ENCODE measurements at places on chromosomes 12 and 14.

- no peak for DNase-seq
These were observed 97.8 kb downstream of the EPS8 start for GRCh38 chr12:15691388-15691787.

DNA sequence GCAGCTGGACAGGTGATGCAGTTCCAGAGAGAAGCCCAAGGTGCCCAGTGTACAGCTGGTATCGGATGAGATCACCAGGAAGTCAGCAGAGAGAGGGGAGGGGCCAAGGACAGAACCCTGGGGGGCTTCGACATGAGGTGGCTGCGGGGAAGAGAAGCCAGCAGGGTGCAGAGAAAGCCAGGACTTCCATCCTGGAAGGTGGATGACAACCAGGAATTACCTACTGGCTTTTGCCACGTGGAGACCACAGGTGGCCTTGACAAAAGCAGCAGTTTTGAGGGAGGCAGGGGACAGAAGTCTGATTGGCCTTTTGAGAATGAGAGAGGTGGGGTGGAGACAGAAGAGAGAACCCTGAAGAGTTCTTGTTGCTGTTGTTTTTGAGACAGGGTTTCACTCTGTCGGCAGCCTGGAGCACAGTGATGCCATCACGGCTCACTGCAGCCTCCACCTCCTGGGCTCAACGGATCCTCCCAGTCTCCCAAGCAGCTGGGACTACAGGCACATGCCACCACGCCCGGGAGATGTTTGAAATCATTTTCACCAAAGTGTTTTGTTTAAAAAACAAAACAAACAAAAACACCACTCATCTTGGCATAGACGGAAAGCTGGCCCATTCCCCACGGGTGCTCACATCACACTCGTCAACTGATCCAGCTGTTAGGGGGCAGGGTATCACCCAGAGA lies 35.2 kb downstream of the CDC42BPB start:
- no peak for DNase-seq

DNA sequence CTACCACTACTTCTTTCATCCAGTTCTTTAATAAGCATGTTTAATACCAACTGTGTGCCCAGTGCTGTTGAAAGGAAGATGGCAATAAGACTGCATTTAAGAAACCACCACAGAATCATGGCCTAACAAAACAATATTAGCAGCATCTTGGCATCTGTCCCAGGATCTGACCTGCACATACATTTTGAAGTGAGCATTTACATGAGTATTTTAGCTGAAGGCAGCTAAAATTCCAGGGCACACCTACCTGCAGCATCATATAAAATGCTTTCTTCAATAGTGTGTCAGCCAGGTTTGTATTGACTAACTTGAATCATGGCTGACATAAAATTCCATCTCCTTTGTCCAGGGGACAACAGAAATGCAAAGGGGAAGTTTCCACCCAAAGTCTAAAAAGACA lies 65.0 kb upstream of the ARHGAP5 start:
- DNase-seq: no peak

DNA sequence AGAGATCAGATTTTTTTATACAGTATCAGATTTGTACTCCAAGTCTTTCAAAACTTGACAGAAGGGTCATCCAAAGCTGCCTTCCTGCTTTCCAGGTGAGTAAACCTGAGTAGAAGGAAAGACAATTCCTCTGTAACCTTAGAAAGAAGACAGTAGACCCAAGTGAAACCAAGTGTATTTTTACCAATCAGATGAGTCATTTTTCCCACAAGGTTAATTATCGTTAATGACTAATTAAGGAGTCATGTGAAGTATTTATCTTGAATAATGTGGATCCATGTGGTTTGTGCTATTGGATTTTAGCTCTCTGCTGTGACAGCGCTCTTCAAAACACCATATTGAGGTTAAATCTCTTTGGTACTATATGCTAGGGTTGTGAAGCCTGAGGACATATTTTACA lies 74.0 kb upstream of the PELI2 start:
- no peak for DNase-seq

Measured in SJSA1 (cell line).